ENCODE measurements at places on chromosomes 11 and 22.

DNA sequence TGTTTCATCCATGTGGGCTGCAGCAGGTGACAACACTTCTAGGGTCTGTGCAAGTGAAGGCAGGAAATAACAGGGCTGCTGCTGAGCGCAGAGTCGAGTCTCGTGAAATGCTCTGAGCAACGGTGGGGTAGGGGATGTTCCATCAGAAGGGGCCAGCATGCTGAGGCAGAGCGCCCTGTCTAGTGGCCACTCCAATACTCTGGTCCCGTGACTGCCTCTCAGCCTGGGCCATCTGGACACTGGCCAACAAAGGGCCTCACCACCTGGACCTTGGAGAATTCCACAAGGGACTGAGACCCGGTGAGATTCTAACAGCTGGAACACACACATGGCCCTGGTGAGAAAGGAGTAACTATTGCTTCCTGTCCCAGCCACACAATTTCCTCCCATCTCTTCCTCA is 375.7 kb downstream of the SHANK2 start:
- DNase-seq = no peak

GRCh38 chr11:47469361-47470179 is 20.6 kb upstream of the RAPSN start:
- no peak for DNase-seq

GRCh38 chr22:28175730-28176492 is 256.9 kb upstream of the PITPNB start:
- no peak for DNase-seq

DNA sequence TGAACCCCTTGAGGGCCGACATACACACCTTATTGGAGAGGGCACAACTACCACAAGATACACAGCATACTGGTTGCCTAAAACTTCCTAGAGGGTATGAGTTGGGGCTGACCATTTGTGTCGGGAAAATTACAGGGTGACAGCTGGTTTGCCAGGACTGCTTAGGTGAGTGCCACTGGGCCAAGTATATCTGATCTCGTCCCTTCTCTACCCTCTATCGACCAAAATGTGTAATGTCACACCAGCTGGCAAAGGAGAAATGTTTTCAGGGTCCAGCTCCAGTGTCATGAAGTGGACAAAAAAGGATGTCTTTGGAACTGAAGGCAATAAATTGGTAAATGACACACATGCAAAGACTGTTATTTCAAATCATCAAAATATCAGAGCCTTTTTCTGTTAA is 126.1 kb downstream of the PGR start:
- peak; percentile 30 for DNase-seq

- peak; percentile 70 for DNase-seq
These were observed 9.9 kb upstream of the NDUFS8 start for GRCh38 chr11:68020575-68020974.

DNA sequence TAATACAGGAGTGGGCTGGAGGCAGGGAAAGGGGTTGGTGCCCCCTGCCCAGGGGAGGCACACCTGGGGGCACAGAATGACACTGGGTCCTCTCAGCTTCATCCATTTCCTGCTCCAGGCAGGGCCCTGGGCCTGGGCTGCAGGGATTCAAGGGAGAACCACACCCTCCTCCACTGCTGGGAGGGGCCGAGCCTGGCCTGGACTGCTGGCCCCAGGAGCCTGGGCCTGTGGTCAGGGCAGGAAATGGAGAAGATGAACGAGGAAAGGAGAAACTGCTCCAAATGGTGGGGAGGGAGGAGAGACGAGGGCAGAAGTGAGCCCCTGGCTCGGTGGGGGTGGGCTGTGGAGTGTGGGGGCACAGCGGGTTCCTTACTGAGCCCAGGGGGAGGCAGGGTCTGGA is 38.1 kb upstream of the KCNQ1OT1 start:
- peak; percentile 35 for DNase-seq

DNA sequence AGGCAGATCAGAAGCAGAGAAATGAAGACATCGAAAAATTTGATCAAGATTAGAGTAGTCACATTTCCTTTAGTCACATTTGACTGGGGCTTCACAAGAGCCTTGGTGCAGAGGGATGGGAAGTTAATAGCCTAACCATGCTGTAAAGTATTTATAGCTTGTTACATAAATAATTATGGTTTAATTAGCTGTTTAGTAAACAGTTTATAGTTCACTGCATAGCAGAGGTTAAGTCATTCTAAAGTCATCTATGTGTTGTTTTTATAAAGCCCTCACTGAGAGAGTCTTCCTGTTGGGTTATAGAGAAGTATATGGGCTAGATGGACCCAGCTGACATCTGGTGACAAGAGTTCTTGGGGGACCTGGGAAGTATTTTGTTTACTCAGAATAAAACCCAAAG is 47.1 kb downstream of the INSC start:
- DNase-seq = no peak

GRCh38 chr11:70063555-70063954 is 14.6 kb upstream of the ANO1 start:
- DNase-seq = no peak

DNA sequence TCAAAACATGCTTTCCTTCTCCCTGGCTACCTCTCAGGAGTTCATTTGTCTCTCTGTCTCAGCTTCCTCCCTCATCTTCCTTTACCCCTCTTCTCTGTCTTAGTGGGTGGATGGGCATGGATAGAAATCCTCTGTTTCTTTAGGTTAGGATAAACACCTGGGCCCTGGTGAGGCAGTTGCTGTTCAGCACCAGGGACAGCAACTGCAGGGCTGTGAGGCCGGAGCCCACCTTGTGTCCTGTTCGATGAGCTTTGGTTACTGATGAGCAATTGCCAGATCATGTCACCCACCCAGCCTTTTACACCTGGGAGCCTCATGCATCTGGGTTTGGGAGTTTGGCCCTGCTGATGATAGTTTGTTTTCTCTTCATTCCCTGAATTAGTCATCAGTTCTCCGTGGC is 6.1 kb upstream of the CRYBB3 start:
- no peak for DNase-seq

DNA sequence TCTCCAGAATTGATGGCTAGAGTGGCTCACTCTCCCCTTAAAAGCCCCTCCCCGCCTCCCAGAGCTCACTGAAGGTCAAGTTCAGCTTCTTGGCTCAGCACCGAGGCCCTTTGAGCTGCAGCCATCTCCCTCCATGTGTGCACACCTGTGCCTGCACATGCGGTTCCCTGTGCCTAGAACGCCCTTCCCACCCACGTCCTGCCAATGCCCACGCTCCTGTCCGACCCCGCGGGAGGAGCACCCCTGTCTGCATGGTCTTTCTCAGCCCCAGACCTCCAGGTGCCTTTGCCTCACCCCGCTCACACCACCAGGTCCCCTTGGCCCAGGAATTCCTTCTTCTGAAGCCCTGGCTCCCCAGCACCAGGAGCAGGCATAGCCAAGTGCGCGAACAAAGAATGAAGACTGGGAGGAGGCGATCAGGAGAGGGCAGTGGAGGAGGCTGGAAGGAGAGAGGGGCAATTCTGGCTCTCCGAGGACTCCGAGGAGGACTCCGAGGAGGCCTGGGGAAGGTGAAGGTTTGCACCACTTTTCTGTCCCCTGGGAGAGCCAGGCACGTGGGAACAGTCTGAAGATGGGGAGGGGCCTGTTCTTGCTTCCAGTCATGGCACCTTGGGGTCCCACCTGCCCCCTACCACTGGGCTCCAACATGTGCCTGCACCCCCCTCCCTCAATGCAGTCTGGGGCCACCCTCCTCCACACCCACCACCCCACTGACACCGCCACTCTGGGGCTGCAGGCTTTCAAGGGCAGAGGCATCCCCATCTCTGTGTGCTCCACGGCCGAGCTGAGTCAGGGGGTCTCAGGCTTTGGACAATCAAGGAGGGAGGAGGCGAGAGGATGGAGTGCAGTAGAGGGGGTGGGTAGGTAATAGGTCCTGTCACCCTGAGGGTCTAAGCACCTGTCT is 17.7 kb downstream of the IGF2 start:
- no peak for DNase-seq

DNA sequence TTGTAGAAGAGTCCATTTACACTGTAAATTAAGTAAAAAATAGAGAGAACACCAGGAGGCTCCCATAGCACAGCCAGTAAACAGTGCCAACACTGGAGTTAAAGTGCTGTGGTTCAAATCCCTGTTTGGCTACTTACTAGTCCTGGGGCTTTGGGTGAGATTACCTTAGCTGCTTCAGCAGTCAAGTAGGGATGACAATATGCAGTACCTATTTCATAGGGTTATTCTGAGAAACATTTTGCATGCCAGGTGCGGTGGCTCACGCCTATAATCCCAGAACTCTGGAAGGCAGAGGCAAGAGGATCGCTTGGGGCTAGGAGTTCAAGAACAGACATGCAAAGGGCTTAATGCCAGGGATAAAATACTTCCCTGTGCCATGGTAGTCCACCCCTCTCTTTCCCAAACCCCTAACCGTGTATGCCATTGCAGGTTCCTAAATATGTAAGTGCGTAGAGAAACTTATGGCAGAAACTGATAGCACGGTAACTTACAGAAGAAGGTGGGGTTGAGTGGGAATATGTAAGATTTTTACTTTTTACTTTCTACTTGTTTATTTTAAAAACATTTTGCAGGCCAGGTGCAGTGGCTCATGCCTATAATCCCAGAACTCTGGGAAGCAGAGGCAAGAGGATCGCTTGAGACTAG is 86.4 kb upstream of the PICALM start:
- no peak for DNase-seq

DNA sequence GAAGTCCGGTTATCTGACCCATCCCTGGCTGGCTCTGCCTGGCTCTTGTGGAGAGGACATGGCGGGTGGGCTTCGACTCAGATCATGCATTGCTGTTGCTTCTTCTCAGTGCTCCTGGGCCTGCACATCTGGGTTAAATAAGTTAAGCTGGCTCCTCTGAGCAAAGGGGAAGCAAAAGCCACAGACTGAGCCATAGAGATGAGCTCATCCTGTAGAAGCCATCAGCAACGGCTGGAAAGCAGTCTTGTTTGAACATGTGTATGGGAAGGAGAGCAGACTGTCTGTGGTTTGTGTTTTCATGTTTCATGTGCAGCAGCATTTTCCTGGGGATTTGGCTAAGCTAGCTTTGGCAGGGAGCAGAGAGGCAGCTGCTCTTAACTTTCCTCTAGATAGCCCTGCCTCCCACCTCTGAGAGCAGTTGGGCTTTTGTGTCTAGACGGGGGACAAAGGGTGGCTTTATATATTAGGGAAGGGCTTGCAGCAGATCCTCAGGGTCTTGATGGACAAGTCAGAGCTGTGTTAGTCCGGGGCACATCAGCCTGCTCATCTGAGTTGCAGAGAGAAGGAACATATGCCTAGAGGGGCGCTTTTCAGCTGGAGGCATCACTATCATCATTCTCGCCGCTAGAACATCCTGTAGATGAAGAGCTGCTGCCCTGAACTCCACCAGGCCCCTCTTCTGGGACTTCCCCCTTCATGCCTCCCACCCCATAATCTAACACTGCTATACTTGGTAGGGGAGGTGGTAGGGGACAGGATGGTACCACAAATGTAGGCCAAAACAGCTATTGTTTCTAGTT is 14.9 kb downstream of the DCPS start:
- peak; percentile 89 for DNase-seq

DNA sequence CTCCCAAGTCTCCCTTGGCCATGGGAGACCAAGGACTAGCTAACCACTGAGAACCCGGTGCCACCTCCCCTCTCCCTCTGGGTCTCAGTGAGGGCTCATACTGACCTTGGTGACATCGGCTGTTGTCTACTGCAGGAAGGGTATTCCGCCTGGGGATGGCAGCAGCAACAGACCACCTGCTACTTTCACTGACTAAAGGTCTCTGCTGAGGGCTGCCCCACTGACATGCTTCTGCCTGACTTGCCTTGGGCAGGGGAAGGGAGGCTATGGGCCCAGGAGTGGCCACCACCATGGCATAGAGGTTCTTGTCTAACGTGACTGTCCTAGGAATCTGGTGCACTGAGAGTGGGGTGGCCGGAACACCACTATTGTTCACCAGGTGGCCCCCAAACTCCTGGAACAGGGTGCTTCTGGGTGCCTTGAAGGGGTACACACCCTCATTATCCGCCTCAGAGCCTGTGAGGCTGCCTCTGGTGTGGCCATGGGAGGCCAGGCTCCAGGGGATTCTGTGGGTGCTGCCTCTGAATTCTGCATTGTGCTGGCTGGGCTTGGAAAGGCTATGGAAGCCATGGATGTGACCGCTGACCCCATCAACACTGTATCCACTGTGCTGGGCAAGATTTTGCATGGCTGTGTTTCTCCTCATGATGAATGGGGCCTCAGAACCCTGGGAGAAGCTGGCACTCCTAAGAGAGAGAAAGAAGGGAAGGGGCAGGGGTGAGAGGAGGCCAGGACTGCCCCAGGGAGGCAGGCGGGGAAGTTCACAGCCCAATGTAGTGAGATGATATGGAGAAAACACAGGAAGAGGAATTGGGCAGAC is 38.3 kb downstream of the GAB4 start:
- no peak for DNase-seq

DNA sequence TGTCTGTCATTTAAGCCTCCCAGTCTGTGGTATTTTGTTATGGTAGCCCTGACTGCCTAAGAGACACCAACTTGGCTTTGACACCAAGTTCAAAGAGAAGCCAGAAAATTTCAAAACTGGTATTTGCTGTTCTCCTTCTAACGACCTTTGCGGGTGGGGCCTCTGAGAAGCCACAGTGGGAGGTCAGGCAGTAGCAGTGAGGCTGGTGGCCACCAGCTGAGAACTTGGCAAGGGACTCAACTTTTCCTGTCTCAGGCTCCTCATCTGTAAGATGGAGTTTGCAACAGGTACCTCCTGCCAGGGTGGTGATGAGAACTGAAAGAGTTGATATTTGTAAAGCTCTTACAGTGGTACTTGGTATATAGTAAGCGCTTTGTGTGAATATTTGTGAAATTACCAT is 183.4 kb downstream of the BCR start:
- no peak for DNase-seq

DNA sequence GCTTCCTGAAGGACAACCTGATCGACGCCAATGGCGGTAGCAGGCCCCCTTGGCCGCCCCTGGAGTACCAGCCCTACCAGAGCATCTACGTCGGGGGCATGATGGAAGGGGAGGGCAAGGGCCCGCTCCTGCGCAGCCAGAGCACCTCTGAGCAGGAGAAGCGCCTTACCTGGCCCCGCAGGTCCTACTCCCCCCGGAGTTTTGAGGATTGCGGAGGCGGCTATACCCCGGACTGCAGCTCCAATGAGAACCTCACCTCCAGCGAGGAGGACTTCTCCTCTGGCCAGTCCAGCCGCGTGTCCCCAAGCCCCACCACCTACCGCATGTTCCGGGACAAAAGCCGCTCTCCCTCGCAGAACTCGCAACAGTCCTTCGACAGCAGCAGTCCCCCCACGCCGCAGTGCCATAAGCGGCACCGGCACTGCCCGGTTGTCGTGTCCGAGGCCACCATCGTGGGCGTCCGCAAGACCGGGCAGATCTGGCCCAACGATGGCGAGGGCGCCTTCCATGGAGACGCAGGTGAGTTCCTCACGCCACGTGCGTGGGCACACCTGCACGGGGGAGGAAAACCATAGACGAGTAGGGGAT is 1.5 kb downstream of the BCR start:
- no peak for DNase-seq

- DNase-seq = no peak
These were observed 82.9 kb upstream of the AKIP1 start for GRCh38 chr11:8828046-8828445.

DNA sequence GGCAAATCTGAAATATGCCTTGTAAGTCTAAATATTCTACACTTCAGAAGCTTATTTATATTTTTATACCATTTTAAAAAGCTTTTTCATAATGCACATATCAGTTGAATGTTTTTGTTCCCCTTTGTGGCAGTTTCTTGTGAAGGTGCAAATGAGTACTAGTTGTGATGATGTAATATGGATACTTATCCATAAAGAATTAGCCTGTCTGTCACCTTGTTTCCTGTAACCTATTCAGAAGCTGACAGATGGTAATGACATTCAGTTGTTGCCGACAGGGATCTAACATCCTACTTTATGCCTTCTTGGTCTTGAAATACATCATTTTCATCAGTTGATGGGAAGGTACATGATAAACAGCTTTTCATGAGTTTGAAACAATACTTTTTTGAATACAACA is 2.9 kb downstream of the QSER1 start:
- no peak for DNase-seq

Data from ELR (cell line).